ENCODE measurements at places on chromosomes 5 and 9.

GRCh38 chr5:5617024-5617423, 194.5 kb downstream of the ICE1 start:
- DNase-seq = no peak

- no peak for DNase-seq
Measured at GRCh38 chr5:87185838-87186237, 81.8 kb upstream of the RASA1 start.

GRCh38 chr5:180341595-180341994, 11.5 kb downstream of the GFPT2 start:
- DNase-seq = no peak

- no peak for DNase-seq
Measured at GRCh38 chr9:93655621-93656425, 79.4 kb downstream of the PHF2 start.

DNA sequence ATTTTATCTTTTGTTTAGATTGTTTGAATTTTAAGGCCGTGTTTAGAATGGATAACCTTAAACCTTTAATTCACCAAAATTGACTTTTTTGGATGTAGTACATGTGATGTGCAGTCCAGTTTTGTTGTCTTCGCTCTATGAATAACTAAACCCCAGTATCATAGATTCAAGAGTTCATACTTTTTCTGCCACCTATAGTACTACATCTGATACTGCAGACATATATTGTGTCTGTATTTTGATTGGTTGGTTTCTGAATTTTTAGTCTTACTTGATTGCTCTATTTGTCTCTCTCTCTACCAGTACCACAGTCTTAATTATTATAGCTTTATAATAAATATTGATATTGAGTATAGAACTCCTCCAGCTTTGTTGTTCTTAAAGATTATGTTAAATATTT, 58.1 kb downstream of the PPIP5K2 start:
- no peak for DNase-seq

DNA sequence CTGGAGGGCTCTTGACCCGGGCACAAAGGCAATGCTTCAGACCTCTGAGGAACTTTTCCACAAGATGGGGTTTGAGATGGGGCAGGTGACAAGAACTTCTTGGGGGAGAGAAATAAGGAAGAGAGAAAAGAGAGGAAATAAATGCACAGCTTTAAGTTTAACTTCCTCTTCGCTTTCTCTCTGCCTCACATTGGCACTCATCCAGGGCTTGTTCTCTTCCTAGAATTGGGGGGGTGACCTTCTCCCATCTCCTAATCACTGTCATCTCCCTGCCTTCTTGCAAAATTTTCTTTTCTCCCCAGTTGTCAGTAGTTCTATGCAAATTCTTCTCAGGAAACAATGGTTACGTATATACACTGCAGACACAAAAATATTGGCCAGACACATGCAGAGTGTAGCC, 19.1 kb upstream of the ADCY2 start:
- DNase-seq = no peak

DNA sequence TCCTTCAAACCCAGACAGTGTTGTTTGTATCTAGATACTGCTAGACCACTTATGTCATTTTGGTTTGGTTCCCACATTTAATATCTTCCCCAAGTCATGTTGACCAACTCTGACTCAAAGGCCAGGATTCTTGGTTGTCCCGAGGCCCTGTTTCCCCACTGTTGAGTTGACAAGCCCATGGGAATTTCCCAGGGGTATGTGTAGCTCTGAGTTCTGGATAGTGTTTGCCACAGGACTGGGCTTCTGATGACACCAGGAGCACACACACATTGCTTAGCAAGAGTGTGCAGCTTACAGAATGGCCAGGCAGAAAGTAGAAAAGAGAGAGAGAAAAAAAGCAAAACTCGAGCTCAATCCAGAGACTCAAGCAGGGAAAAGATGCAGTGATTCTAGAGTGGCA, 214.4 kb downstream of the NXNL2 start:
- no peak for DNase-seq

GRCh38 chr9:96619124-96619465, 548 bp downstream of the CDC14B start:
- no peak for DNase-seq

DNA sequence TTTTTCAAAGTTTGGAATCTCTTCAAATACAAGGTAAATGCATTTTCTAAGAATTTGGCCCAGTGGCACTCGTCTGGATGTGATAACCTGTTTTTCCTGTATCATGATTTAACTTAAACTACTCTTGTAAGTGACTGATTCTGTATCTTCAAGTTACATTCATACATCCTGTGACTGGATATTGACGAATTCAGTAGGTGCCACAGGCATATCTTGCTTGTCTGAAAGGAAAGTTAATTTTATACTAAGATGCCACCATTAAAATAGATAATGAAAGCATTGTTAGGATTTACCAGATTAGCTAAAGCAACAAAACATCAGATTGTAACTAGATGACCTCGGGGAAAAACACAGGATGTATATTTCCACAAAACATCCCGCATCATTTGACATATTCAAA, 175.3 kb upstream of the ZNF608 start:
- no peak for DNase-seq

GRCh38 chr5:119458911-119459632, 6.8 kb downstream of the HSD17B4 start:
- no peak for DNase-seq

DNA sequence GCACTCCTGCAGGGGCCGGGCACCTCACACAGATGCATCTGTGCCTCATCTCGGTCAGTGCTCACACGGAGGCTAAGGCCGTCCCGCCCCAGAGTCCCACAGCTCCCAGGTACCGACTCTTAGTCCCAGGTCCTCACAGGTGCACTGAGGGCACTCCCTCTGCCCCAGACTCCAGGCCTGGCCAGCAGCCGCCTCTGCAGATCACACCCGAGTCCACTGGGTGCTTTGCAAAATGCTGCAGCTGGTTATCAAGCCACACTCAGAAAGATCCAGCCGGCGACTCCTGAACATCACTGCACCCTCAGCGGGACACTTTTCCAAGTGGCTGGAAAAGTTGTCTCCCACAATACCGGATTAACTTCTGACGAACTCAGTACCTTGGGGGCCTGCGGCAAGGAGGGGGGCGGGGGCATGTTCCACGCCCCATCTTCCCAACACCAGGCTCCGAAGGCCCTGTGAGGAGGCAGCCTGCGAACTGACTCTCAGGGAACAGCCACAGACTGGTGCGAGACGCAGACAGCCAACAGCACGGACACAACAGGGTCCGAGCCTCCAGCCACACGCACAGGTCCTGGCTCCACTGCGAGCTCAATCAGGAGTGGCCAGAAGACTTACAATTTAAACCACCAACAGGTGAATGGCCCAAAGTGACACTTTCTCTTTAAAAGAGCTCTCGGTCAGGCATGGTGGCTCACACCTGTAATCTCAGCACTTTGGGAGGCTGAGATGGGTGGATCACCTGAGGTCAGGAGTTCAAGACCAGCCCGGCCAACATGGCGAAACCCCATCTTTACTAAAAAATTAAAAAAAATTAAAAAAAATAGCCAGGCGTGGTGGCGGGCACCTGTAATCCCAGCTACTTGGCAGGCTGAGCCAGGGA, 4.0 kb downstream of the BRD3 start:
- no peak for DNase-seq

- DNase-seq = no peak
Measured at GRCh38 chr5:179759581-179760551, 27.2 kb downstream of the MAML1 start.

DNA sequence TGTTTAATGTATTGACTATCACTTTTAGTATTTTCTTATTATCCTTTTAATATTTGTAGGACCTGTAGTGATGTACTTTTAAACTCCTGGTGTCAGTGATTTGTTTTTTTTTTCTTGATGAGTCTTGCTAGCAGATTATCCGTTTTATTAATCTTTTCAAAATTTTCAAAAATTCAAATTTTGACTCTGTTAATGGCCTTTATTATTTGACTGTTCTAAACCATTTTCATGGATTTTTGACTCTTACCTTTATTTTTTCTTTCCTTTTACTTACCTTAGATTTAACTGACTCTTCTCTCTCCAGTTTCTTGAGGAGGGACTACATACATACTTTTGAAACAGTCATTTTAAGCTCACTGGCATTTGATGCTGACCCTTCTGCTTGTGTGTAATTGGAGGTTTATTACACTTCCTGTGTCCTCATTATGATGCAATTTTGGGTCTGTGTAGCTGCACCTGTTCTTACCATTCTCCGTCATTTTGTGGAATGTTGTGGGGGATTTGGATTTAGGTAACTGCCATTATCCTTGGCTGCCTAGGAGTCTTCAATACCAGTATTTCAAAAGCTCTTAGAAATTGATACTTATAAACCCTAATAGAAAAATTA, 32.0 kb upstream of the EXOC3 start:
- DNase-seq = no peak

GRCh38 chr5:39132128-39132447, 57.9 kb upstream of the RICTOR start:
- no peak for DNase-seq

DNA sequence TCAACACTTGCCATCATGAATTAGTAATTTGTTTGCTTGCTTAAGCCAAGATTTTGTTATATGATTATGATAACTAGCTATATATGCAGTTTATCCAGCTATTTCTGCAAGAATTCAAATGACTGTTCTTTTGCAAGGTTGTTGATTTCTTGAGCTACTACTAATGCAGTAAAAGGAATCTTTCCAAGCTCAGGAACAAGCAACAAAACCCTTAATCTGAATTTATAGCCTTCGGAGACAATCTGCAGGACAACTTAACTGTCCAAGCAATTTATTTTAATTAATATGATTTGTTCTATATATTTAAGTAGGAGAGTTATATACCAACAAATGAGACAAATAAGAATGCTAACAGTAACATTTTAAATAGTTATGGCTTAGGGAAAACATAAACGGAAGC, 426.8 kb upstream of the POU5F2 start:
- DNase-seq = no peak

- no peak for DNase-seq
Measured at GRCh38 chr9:3457175-3457574, 68.6 kb downstream of the RFX3 start.

- no peak for DNase-seq
Measured at GRCh38 chr5:151062405-151063141, 18.3 kb downstream of the TNIP1 start.

DNA sequence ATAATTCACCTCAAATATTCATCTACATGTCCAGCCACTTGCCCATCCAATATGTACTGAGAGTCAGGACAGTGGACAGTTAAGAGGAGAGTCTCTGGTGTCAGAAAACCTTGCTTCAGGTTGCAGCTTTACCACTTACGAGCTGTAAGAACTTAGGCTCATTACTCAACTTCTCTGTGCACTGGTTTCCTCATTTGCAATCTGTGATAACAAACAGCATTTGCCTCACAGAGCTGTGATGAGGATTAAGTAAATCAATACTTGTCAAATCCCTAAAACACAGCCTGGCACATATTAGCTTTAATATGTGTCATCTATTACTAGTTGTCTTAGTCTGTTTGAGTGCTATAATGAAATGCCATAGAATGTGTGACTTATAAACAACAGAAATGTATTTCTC, 8.6 kb downstream of the GOLGA1 start:
- DNase-seq = no peak

- DNase-seq = no peak
Measured at GRCh38 chr5:16626696-16627264, 10.0 kb upstream of the RETREG1 start.

GRCh38 chr9:119216651-119217331, 152.4 kb downstream of the BRINP1 start:
- DNase-seq = no peak

DNA sequence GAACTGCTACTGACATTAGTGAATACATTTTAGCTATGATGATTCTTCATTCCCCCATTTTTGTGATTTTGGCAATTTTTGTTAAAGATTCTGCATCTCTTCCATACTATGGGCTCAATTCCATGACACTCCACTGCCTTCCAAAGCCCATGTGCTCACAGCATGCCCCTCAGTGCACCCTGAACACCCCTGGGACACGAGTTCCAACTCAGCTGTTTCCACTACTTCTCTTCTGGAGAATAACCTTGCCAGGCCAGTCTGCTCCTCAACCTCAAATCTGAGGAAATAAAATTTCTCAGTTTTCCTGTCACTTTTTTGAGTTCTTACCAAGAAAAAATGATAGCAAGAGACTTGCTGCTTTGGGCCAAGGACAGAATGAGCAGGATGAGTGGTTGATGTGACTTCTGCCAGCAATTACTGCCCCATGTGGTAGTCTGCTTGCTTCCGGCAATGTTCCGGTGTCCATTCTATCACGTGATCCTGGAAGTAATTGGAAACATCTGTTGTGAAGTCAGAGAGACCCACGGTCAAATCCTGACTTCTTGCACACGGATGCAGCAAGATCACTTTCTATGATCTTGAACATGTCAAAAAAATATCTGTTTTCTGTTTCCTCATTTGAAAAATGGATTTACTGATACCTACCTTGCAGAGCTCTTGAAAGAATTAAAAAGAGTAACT, 58.3 kb downstream of the EGFLAM start:
- no peak for DNase-seq

DNA sequence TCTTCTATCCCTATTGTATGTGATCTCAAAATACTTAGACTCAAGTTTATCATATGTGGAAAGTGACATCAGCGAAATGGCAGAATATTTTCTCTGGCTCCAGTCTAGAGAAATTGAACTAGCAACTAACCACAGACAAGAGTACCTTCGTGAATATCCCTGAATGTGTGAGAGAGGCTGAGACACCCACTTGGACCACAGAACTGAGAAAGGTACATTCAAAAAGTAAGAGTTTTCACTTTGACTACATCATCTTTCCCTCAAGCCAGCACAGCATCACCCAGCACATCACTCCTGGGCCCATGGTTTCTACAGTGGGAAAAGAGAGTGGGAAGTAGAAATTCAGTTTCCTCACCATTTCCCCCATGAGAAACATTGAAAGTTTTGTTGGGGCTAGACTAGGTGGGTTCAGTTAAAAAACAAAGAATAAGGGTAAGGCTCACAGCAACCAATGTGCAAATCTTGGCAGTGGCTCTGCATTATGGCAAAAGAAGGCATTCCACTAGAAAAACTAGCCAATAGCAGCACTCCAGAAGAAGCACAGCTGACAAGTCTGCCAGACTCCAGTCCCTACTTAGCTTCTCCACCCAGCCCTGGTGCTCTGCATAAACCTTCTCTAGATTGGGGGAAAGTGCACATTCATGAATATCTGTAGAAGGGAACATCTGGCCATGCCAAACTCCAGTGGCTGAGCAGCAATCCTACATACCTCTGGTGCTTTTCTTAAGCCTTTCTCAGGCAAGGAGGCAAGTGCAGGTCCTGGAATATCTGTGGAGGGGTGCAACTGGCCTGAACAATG, 225.6 kb upstream of the VLDLR start:
- DNase-seq = no peak

GRCh38 chr5:22500556-22500955, 352.6 kb downstream of the CDH12 start:
- DNase-seq = no peak

DNA sequence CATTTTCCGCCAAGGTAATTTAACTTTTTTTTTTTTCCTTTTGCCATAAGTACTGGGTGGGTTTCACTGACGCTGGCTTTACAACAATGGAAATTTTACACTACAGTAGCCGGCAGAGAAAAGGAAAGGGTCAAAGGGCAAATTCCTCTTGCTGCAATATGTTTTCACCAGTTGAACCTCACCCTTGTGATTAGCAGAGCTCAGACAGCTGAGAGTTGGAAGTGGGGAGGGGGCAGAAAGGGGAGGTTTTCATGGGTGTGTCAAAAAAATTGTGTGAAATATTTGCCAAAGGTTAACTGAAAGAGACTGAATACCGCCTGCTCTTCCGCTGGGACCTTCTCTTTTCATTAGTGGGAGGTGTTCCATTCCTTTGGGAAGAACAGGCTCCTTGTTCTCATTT, 296.9 kb downstream of the ADAMTS6 start:
- no peak for DNase-seq

GRCh38 chr5:78496373-78496772, 136.0 kb downstream of the SCAMP1 start:
- DNase-seq = no peak

Measured in frontal cortex (tissue), 4 donors.